ENCODE measurements at places on chromosomes 2 and 18.

DNA sequence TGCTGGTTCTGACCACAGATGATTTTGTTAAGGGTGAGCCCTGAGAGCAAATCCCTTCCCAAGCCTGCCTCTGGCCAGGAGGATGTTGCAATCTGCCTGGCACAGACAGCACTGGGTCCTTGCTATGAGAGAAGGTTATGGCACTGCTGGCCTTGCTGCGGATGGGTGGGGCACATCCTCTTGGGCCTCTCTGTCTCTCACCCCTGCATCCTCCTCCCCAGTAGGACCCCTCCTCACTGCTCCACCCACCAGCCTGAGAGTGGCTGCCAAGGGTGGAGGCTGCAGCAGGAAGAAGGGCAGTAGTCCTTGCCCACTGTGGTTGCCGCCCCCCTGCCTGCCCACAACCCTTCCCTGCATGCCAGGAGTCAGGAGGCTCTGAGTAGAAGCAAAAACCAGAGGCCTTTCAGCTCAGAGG lies 180.9 kb downstream of the ZBTB7C start:
- no peak for DNase-seq

DNA sequence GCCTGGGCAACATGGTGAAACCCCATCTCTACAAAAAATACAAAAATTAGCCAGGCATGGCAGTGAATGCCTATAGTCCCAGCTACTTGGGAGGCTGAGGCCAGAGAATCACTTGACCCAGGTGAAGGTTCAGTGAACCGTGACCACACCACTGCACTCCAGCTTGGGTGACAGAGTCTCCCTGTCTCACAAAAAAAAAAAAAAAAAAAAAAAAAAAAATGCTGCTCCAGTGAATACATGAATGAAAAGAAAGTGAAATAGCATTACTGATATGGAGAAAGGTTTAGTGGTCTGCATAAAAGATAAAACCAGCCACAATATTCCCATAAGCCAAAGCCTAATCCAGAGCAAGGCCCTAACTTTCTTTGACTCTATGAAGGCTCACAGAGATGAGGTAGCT lies 44.5 kb downstream of the METTL8 start:
- DNase-seq: no peak

- no peak for DNase-seq
These were observed 82.1 kb downstream of the MAP4K4 start for GRCh38 chr2:101779656-101780055.

DNA sequence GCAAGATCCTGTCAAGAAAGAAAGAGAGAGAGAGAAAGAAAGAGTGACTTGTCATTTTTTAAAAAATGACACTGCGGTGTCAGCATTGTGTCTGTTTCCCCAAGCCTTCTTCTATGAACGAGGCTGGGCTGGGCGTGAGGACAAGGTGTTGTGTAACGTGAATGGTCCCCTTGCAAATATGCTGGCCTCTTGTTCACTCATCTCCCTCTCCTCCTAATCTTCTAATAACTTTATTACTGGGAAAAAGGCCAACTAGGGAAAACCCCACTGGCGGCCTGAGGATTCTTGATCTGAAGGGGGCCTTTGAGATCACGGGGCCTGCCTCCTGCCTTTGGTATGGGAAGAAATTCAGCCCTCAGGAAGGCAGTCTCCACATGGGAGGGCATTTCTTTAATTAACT lies 163.1 kb downstream of the MIB1 start:
- no peak for DNase-seq

DNA sequence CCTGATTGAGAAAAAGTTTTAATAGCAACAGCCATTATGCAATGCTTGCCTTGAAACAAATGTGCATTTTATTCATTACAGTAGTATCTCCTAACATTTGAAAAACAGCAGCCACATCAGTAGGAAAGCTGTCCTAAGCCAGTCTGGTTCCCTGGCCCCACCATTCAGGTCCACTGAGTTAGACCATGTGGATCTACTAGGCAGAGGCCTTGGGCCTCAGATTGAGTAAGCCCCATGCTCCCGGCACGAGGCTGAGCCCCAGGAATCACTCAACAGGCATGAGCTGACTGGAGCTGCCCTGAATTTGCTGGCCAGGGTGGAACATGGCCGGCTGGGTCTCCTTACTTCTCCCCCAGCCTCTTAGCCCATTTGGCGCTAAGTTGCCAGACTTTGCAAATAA lies 103.4 kb downstream of the ZFP36L2 start:
- no peak for DNase-seq

DNA sequence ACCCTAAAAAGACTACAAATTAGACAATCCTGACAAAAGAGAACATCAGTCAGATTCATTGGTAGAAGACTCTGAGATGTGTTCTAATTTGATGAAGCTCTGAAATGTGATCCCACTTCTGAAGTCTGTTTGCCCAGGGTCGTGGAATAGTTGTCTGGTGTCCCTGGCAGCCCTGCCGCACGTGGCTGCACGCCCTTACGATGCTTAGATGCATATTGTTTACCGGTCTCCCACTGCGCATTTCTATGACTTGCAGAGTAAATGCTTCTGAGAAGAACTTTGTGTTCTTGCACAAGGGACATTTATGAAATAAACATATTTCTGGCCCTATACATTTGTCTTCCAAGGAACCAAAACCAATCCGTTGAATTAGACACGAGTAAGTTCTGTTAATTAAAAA lies 243.2 kb downstream of the BABAM2 start:
- no peak for DNase-seq

- no peak for DNase-seq
These were observed 24.7 kb downstream of the TGFA start for GRCh38 chr2:70528929-70529328.

- peak; percentile 42 for DNase-seq
These were observed 435.7 kb downstream of the ZEB2 start for GRCh38 chr2:144084114-144084661.

- DNase-seq: no peak
These were observed 106.6 kb upstream of the MSH6 start for GRCh38 chr2:47676261-47676926.

- DNase-seq: peak; percentile 18
These were observed 88.3 kb upstream of the CCDC68 start for GRCh38 chr18:55047546-55047945.

GRCh38 chr2:150127346-150127990 lies 360.0 kb downstream of the RND3 start:
- DNase-seq: no peak

DNA sequence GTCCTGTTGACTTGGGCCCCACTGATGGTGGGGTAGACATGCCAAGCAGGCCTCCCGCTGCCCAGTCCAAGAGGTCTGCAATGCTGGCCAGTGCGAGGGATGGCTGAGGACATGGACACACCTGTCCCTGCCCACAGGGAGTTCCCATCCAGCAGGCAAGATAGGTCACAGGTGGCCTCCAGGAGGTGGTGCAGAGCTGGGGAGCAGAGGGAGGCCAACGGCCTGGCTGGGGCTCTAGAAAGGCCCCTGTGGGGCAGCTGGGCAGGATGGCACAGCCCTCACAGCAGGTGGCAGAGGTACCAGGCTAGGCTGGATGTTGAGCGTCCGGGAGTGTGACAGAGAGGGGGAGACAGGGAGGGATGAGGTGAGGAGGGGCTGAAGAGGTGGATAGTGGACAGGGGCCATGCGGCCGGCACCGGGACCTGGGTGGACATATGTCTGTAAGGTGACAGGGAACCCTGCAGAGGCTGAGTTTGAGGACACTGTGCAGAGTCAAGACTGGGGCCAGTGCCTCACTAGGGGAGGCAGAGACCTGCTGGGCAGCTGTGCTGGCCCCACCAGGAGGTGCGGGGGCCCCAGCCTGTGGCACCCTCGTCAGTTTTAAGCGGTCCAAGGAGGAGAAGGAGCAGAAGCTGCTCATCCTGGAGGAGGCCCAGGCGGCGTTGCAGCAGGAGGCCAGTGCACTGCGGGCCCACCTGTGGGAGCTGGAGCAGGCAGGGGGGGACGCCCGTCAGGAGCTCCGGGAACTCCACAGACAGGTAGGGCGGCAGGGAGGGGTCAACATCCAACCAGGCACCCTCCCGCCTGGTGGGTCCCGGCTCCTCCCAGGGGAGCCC lies 34.3 kb upstream of the SNED1 start:
- DNase-seq: no peak

- DNase-seq: peak; percentile 31
These were observed 114.7 kb upstream of the STON1 start for GRCh38 chr2:48414980-48415835.

GRCh38 chr18:9905401-9905922 lies 8.4 kb upstream of the VAPA start:
- no peak for DNase-seq

DNA sequence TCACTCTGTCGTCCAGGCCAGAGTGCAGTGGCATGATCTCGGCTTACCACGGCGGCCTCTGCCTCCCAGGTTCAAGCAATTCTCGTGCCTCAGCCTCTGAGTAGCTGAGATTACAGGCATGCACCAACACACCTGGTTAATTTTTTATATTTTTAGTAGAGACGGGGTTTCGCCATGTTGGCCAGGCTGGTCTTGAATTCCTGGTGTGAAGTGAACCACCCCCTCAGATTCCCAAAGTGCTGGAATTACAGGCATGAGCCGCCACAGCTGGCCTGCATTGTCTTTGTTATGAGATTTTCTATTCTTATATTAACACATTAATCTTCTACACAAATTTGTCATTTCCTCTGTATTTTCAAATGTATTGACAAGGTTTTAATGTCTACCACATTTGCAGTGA lies 75.2 kb downstream of the SEPTIN10 start:
- no peak for DNase-seq

DNA sequence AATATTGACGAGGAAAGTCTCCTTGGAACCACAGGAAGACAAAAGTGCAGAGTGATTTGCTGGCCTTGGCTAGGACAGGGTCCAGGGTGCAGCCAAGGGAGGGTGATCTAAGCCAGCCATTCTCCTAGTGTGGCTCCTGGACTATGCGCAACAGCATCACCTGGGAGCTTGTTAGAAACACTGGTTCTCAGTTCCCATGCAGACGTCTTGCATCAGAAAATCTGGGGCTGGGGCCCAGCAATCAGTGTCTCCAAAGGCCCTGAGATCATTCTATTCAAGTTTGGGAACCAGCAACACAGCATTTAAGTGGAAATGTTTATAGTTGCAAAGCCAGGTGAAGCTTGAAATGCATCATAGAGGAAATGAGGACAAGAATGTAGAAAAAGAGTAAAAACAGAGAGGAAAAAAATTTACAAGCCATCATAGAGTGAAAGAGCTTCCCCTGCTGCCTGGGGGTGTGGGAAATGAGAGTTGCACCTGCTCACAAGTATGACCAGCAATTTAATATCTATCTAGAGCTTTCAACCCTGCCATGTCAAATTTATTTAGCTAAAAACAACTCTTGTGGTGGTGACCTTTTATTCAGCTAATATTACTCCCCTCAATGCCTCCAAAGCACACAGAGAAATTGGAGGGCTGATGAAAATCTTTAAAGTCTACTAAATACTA lies 54.4 kb upstream of the SEC11C start:
- DNase-seq: no peak

Measured in GM03348 (cell line).